ENCODE measurements at places on chromosomes 1 and 21.

- no peak for DNase-seq
These were observed 7.1 kb upstream of the CDK18 start for GRCh38 chr1:205497351-205497750.

DNA sequence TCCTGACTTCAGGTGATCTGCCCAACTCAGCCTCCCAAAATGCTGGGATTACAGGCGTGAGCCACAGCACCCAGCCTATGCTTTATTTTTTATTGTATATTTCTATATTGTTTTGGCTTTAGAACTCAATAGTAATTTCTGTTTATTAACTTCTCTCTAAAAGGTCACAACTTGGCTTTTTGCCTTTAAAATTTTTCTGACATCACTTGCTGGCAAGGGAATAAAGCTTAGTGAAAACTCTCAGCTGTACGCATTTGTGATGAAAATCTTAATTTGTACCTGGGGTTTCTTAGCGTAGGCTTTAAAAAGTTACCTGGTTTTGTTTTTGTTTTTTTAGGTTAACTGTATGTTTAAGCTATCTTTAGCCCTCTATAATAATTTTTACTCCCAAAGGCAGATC is 36.2 kb downstream of the B3GALNT2 start:
- no peak for DNase-seq

DNA sequence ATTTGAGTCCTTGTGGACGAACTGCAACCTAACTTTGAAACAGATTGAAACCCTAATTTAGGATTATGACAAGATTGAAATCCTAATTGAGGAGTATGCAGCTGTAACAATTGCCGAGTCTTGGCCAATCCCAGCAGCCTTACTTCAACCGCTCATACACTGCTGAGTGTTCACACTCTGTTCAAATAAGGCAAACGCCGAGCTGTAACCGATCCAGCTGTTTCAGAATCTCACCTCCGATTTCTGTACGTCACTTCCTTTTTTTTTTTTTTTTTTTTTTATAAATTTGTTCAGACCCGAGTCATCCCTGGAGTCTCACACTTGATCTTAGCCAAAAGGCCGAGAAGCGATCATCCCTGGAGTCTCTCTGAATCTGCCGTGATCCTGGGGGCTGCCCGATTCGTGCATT is 22.3 kb upstream of the ATP5PO start:
- no peak for DNase-seq

GRCh38 chr1:39701049-39701439 is 9.8 kb upstream of the HPCAL4 start:
- DNase-seq, result no peak

DNA sequence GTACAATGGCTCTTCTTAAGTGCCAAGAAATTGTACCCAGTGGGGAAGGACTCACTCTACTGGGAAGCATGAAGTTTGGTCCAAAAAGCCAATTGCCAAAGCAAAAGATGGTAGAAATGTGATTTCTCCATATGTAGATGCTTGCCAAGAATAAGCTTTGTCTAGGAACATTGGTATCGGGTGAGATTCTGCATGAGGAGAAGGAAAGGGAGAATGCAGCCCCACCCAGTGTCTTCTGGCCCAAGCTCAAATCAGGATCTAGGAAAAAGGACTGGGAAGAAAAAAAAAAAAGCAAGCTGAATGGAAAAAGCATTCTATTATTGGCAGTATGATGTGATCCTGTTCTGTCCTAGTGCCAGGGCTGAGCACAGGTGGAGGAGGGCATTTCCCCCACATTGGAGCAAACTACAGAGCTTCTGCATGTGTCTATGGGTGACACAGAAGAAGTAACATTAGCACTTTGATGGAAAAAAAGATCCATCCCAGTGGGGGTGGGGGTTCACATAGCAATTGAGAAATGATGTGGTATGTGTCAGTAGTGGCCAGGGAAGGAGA is 226.6 kb downstream of the KCNH1 start:
- no peak for DNase-seq

GRCh38 chr1:159211331-159212136 is 6.9 kb downstream of the ACKR1 start:
- peak; percentile 73 for DNase-seq

DNA sequence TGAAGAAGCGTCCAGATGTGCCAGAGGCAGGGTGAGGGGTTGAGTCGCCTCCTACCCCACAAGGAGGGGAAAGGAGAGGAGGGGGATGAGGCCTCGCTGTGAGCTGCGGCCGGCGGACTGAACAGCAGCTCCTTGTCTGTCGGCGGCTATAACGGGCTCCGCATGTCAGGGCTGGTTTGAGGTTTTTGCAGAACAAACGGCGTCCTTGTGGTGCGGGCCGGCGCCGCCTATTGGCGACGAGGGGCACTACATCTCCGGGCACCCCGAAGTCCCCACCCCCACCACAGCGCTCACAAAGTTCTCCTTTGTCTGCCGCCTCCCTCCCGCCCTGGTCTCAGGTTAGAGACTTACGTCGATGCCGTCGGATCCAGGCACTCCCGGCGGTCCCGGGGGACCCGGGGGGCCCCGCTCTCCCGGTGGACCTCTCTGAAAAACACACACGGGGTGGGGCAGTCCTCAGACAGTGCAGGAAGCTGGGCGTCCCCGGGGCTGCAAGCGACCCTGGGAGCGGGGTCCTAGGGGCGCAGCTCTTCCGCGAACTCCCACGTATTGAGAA is 1.8 kb downstream of the COL9A2 start:
- peak; percentile 80 for DNase-seq

DNA sequence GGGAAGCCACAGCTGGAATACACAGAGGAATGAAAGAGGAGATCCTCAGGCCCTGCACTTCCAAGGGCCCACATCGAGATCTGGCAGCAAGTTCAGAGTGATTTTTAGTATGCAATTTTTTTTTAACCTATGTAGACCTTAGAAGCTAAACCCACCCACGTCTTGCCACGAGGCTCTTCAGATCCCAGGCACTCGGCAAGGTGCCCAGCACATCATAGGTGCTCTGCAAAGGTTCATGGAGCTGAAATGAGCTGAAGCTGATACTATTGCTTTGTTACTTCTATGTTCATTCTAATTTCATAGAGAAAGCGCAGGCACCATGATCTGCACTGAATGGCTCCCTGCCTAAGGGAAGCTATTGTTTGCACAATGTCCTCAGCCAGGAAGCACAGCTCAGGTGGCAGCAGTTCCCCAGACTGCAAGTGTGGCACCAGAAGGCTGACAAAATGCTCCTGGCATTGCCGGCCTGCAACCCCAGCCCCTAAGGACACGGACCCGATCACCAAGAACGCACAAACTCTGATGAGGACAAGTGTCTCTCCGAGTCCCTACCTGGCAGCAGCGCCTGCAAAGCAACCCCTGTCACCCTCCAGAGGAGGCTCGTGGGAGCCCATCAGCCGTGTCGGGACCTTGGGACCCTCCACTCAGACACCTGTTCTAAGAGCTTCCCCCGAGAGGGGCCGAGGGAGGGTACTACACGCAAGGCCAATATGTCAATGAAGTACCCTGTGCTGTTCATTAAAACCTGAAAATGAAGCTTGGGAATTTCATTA is 264.2 kb downstream of the NPHP4 start:
- no peak for DNase-seq

DNA sequence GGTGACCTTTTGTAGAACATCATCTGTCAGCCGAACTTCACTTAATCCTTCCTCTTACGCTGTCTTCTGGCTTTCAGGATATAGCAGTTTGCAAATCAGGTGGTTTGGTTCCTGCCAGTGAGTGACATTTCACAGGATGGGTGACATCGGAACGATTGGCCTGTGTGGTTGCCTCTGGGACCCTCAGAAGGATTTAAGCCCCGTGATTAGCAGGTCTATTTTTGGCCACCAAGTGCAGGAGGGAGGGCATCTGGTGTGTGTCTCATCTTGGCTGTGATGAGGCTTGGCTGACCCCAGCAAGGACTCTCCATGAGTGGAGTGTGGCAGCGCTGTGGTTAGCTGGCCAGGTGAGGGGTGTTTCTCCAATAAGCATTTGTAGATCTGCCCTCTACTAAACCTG is 407.6 kb upstream of the VAMP3 start:
- DNase-seq, result no peak

- DNase-seq, result no peak
These were observed 60.3 kb downstream of the TBX19 start for GRCh38 chr1:168340781-168341482.

DNA sequence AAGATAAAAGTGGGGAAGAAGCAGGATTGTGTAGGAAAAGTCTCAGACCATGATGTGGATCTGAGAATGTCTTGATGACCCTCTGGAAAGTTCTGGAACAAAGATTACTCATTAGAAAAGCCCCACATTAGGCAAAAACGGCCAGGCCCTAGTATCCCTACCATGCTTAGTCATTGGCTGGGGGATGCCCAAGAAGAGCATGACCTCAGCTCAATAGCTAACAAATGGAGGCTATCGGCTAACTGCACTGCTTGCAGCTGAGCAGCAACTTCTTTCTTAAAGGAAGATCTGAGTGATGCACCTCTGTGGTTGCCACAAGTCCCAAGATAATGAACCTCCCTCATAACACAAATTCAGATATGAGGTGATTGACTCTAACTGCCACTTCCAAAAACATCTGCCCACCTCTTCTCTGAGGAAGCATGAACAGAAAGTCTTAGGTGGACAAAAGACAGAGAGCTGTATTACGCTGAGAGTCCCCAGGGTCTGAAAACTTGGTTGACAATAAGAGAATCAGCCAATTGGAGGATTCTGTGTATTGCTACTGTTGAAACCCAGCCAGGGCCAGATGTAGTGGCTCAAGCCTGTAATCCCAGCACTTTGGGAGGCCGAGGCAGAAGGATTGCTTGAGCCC is 64.6 kb upstream of the AK4 start:
- no peak for DNase-seq

DNA sequence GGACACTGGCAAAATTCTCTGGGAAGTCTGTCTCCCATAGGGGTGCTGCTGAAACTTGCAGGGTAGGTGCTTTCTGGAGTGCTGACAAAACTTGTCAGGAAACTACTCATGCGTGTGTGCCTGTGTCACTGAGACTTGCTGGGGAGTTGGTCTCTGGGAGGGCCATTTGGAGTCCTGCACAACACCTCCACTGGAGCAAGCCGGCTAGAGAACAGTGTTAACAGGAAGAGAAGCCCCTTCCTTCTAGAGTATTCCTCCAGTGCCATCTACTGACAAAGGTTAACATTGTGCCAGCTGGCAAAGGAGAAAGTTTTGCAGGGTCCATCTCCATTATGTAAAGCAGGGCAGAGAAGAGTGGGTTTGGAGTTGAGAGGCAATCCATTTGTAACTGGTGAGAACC is 30.0 kb downstream of the ZMYM4 start:
- peak; percentile 22 for DNase-seq

- DNase-seq, result peak; percentile 43
These were observed 19.0 kb upstream of the SUMO3 start for GRCh38 chr21:44836666-44837471.

DNA sequence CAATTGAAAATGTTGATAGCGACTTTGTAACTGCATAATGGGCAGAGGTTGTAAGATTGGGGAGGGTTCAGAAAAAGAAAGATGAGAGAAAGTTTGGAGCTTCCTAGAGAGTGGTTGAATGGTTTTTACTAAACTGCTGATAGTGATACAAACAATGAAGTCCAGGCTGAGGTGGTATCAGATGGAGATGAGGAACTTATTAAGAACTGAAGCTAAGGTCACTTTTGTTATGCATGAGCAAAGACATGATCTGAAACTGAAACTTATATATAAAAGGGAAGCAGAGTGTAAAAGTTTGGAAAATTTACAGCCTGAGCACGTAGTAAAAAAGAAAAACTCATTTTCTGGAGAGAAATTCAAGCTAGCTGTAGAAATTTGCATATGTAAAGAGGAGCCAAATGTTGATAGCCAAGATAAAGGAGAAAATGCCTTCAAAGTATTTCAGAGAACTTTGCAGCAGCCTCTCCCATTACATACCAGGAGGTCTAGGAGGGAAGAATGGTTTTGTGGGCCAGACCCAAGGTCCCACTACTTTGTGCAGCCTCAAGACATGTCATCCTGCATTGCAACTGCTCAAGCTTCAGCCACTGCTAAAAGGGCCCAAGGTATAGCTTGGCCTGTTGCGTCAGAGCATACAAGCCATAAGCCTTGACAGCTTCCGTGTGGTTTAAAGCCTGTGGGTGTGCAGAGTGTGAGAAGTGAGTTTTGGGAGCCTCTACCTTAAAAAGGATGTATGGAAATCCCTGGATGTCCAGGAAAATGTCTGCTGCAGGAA is 843.9 kb downstream of the AMY1C start:
- no peak for DNase-seq

- DNase-seq, result peak; percentile 99
These were observed 712 bp upstream of the LAMB3 start for GRCh38 chr1:209652873-209653401.

GRCh38 chr1:101410048-101410878 is 173.4 kb downstream of the S1PR1 start:
- DNase-seq, result no peak

GRCh38 chr1:110390692-110391245 is at the start of gene SLC16A4:
Gene SLC16A4 (minus strand): TSS chr1:110391026. CDS start chr1:110389323, 1,703 bp downstream.
- DNase-seq, result no peak

- DNase-seq, result no peak
These were observed 17.0 kb downstream of the LHX4 start for GRCh38 chr1:180247061-180247460.

DNA sequence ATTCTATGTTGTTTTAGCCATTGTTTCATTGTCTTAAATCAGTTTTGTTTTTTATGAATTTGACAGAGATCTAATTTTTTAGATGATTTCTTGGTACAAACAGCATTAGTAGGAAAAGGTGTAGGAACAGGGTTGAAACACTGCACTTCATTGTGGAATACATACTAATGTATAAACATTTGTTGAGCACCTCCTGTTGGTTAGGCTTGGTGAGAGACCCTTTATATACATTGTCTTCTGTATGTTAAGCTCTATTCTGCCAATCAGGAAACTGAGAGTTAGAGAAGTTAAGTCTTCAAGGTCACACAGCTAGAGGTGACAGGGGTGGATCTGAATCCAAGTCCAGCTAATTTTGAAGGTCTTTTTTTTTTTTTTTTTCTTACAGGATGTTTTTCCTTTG is 192.7 kb downstream of the VPS13D start:
- DNase-seq, result no peak

DNA sequence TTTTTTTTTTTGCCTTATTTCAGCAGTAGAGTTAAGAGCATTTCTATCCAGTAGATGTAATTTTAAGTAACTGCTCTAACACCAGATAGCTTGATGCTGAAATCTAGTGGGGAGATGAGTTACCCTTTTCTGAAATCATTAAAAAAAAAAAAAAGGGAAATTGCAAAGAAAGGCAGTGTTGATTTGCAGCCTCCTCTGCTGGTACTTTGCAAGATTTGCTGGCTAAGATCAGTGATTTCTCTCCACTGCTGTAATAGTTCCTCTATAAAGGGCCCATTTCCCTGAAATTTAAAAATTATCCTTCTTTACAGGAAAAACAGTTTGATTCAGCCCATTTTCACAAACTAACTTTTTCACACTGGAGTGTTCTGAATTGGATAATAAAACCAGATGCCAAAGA is 120.6 kb downstream of the PTBP2 start:
- no peak for DNase-seq

DNA sequence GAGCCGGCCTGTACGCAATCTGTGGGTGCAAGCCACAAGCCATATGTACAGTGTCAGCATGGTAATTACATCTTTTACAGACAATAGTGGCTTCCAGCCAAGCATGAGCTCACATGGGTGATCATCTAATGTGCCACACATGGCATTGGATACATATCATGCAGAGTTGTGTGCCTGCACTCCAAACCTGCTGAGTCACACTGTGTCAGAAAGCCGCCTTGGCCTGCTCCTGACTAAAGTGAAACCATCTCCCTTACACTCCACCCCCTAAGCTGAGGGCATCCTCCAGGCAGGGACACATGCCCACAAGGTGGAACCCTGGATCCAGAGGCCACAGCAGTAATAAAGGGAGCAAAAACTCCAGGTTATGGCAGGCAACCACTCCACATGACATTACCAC is 72.5 kb downstream of the KCNT2 start:
- DNase-seq, result no peak
